ENCODE measurements at places on chromosomes 5 and 9.

- peak; percentile 7 for DNase-seq
Observed at GRCh38 chr5:154756009-154756867, 1.1 kb downstream of the LARP1 start.

DNA sequence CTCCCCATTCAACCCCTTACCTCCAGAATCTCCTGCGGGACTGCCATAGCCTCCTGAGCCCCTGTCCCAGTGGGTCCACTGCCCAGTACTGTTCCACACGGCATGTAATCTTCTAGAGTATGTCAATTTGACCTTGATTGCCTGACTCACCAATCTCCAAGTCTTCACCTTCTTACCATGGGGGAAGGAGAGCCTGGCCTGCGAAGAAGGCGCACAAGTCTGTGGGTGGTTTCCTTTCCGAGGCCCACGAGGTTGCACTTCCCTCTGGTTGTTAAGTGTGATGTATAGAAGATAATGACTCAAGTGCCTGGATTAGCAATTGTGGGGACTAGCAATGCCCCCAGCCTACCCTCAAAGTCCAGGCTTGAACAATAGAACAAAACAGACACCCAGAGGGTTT, 8.1 kb upstream of the TENT4A start:
- no peak for DNase-seq

GRCh38 chr9:116504893-116505480, 182.1 kb upstream of the TRIM32 start:
- DNase-seq, result no peak

DNA sequence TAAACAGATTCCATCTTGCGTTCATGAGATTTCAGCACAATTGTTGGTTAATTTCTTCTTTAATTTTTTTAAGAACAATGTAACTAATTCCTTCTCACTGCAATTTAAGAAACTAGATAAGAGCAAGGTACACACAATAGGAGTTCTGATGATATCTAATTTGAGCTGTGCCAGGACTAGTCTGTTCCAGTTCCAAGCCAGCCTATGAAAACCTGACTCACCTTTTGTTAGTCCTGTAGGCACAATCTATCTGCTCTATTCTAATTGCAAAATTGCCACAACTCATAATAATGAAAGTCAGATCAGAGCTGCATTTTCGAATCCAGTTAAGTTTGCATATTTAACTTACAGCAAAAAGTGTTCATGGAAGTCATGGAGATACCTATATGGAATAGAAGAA, 494.1 kb upstream of the TUSC1 start:
- no peak for DNase-seq

- no peak for DNase-seq
Observed at GRCh38 chr5:150134198-150134588, 21.5 kb downstream of the PDGFRB start.

DNA sequence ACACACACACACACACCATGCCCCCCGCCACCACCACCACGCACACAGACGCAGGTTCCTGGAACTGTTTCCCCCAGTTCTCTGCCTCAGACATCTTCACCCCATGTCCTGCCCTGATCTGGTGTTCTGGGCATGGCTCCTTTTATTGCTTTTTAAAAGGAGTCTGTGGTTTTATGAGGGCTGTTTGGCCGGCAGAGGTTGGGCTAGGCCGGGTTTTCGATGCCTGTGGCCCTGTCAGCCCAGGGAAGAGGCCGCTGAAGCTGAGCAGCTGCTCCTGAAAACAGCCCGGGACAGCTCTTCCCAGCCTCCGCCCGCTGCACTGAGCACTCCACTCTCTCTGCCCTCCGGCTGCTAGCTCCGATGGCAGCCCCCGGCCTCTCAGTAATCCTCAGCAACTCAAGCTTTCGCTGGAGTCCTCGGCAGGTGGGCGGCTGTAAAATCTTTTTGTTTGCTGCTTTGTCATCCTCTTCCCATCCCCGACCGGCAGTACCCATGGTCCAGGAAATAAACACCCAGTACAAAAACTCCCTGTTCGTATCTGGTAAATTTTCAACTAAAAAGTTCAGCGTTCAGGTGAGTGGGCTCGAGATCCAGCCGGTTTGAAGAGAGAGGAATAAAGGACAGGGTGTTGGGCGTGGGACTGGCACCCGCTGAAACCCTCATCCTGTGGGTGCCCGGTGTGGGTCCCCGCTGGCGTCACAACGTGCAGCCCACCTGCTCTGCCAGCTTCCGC, 103.0 kb upstream of the ERCC6L2 start:
- DNase-seq, result no peak

DNA sequence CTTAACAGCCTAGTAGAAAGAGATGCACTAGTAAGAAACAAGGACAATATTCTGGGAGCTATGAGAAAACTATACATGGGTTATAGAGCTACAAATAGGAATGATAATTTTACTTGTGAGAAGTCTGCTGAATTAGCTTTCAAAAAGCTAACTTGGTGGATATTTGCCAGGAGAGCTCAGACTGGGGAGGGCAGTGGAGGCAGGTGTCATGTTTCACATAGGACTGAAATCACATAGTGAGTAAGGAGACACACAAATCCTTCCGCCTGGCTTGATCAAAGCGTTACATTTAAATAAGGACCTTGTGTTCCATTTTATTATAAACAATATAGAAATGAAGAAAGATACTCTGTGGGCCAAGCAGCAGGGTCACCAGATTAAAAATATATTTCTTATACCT, 235.0 kb downstream of the ISL1 start:
- no peak for DNase-seq

GRCh38 chr9:78927099-78927940, 630.4 kb downstream of the PSAT1 start:
- no peak for DNase-seq

GRCh38 chr9:89598926-89599325, 5.9 kb upstream of the GADD45G start:
- DNase-seq, result no peak

DNA sequence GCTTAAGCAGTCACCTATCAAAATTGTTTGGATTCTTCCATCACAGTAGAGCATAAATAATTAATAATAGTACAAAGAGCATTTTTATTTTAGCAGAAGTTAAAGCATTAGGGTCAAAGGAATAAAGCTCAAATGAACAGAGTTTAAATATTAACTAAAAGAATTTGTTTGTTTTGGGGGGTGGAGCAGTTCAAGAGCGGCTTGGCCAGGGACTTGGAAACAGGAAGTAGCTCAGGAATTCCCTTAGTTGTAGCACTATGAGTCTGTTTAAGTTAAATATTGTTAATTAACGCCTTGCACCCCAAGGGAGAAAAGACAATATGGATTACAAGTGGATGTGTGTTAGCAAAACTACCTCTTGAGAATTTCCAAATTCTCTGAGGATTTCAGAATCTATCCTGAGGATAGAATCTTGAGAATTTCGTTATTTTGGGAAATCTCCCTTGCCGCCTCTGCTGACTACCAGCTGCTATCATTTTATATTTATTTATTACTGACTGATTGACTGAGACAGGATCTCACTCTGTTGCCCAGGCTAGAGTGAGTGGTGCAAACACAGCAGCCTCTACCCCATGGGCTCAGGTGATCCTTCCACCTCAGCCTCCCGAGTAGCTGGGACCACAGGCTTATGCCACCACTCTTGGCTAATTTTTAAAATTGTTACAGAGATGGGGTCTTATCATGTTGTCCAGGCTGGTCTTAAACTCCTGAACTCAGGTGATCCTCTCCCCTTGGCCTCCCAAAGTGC, 96.7 kb upstream of the CHD1 start:
- no peak for DNase-seq

DNA sequence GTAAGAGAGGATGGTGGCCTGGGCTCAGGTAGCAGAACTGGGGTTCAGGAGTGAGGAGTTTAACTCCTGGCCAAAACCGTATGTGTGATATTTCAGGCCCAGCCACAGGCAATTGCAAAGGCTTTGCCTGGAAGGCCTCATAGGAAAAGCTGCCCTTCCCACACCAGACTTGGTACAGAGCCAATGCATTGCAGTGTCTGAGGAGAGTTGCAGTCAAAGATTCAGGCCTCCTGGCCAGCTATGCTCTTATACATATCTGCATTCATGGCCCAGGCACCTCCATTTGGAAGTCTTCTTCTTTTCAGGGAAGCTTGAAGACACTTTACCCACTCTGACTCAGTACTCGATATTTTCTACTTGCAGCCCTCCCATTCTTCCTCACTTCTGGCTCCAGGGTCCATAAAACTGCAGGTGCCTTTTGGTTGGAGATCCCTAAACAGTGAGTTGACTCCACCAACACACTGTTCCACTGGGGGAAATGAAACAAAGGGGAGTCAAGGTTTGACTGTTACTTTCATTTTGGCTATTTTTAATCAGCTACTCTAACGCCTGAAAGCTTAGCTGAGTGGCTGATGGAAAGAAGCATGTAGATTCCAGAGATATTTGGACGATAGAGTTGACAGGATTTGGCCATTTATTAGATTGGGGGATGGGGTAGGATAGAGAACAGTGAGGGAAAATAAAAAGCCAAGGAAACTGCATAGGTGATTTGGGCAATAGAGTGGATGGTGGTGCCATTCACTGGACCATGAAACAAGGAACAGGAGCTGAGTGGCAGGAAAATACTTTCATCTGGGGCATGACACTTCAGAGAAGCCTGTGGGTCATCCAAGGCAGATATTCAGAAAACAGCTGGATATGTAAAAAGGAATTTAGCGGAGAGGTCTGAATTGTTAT, 30.6 kb upstream of the IL33 start:
- no peak for DNase-seq

- DNase-seq, result no peak
Observed at GRCh38 chr5:14531668-14532067, 49.9 kb upstream of the OTULINL start.

GRCh38 chr5:150465927-150466326, 16.4 kb upstream of the RPS14 start:
- DNase-seq, result no peak

GRCh38 chr5:104611135-104611767, 1048.7 kb upstream of the NUDT12 start:
- no peak for DNase-seq

DNA sequence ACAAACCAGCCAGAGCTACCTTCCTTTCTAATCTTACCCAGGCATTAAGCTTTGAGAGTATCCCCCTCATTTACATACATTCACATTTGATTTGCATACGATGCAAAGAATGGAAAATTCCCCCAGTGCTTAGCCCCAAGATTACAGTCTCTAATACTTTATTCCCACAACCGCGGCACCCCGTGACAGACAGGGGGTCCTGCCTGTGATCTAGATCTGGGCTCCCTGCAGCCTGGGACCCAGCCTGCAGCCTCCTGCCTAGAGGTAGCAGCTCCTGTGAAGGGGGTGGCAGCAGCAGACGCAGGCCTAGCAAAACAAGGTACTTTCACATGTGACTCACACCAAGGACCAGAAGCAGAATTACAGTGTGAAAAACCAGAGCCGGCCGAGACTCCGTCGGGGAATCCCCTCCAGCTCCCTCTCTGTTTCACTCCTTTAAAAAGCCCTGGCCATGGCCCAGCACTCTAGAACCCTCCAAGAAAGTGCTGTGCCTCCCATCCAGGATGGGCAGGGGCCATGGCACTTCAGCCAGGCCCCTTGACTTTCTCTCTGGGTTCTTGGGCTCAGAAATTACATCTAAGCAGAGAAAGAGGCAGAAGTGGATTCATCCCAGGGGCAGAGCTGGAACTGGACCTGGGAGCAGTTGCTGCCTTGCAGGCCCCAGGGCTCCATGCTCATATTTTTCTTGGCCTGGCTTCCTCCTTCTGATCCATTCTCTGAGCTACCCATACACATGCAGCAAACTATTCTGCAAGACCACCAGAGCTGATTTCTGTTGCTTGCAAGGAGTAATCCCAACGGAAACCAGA, 14.0 kb upstream of the TCF7 start:
- DNase-seq, result peak; percentile 83

GRCh38 chr5:148623741-148624140, 30.6 kb downstream of the HTR4 start:
- no peak for DNase-seq

GRCh38 chr5:67393211-67393610, 196.6 kb upstream of the CD180 start:
- DNase-seq, result no peak

GRCh38 chr9:17531642-17532254, 47.1 kb upstream of the SH3GL2 start:
- no peak for DNase-seq

DNA sequence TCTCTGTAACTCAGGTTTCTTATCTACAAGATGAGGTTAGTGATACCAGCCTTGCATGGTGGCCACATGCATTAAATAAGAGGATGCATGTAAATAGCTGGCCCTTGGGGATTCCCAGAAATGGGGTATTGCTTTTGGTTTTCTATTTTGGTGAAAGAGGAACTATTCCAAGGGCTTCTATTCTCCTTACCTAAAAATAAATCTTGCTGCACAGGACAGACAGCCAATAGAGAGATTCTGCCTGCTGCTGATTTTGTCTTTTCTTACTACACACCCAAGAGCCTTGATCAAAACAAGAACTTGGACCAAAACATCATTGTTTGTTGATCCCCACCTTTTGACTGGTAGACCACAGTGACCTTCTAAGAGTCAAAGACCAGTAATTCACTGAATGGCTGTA, 161.8 kb downstream of the PJA2 start:
- no peak for DNase-seq

DNA sequence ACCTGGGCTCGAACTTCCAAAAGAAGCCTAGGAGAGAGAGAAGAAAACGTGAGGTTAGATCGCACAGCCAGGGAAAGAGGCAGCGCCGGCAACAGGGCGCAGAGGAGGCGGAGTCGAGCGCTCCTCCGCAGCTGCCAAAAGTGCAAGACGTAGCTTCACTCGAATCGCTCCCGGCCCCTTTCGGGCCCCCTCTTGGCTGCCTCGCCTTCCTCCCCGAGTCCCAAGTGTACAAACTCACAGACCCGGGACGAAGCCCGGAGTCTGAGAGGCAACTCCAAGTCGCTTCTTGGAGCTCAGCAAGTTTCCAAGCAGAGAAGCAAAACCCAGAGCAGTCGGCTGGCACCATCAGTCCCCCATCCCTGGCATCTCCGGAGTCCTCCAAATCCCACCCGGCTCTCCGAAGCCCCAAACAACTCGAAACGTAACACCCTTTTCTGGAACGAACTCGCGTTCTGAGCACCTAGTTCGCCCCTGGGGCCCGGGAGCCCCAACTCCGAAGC, 1.2 kb downstream of the MIER3 start:
- peak; percentile 32 for DNase-seq

DNA sequence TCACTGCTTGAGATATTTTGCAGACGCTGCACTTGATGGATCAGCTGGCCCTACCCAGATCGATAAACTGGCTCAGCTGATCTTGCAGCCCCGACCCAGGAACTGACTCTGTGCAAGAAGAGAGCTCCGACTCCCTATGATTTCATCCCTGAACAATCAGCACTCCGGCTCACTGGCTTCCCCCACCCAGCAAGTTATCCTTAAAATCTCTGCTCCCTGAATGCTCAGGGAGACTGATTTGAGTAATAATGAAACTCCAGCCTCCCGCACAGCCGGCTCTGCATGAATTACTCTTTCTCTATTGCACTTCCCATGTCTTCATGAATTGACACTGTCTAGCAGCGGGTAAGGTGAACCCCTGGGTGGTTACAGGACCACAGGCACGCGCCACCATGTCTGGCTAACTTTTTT, 16.9 kb upstream of the NANS start:
- no peak for DNase-seq

DNA sequence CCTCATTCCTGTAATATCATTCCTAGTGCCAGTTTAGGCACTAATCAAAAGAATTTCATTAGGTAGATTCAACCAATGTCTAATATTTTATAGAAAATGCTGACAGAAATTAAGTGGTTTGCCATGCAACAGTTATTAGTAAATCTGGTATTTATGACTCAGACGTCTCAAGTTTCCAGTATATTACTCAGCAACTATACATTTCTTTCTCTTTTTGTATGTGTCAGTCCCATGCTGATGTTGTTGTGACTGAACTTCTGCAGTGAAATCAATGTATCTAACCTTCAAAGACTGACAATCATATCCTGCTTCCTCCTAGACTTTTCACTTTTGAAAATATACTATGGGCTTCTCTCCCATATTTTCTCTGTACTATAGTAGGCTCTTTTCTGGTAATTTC, 822.5 kb downstream of the NR2F1-AS1 start:
- DNase-seq, result no peak

All from stimulated activated CD8-positive, alpha-beta memory T cell treated with anti-CD3 and anti-CD28 coated beads, Interleukin-15, amount 100 ng/mL, for 48 hours (primary cell).